Activated CD4-positive, CD25-positive, alpha-beta regulatory T cell treated with anti-CD3 and anti-CD28 coated beads, Interleukin-2, amount 50 U/mL, for 72 hours (primary cell): ENCODE measurements at places on chromosomes 5 and 9.
A peak's percentile ranks its signal among the peaks of the same experiment; 100 is the strongest.

DNA sequence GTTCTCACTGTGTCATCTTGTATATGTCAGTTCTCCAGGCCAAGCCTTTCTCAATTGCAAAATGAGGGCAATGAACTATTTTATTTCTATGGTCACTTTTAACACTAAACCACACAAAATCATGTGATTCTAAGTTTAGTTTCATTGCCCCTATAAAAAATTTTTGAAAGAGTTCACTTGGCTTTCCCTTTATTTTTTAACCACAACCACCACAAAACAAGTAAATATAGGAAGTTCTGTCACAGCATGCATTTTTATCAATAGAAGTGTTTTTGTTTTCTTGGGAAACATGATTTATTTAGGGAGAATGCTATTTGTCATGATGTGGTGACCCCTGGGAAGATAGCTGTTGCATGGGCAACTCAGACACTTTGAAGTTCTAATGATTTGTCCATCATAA is 169.1 kb downstream of the CSNK1G3 start:
- no peak for DNase-seq

DNA sequence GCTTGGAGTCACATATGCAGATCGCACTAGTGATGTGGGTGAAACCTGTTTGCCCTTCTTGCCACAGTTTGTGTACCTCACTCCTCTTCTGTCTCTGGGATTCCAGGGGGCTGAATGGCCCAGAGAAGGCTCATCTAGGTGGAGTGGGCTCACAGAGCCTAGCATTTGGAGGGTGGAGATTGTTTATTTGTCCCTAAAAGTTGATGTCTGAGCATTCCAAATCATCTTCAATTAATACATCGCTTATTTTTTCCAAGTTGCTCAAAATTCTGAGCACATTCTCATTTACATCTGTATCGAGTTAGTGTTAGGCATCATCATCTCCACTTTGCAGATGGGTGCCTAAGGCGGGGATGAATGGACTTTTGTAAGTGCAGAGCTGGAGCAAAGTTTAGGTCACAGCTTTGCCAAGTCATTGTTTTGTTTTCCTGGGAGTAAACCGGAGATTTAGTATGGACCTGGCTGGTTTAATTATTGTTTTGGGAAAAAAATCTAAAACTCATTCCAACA is 2.0 kb downstream of the ABL1 start:
- DNase-seq, result no peak

GRCh38 chr5:79938468-79938867 is 52.6 kb downstream of the MTX3 start:
- DNase-seq, result no peak

DNA sequence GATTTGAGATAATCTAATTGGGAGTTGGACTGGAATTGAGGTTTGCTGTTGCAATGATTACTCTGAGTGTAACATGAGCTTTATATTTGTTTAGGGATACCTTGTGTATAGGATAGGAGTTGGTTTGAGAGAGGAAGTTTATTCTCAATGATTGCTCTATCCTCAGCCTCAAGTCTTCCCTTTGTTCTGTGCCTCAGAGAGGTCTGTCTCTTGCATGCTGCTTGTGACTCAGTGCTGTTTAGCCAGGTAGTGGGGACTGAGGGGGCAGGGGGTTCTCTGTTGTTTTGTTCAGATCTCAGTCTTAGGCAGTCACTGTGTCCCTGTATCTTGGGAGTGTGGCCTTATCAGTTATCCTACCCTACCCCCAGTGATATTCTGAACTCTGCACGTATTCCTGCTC is 192.1 kb downstream of the SPATA31D1 start:
- DNase-seq, result no peak

- no peak for DNase-seq
Measured at GRCh38 chr5:160793530-160793899, 58.5 kb downstream of the ATP10B start.

- DNase-seq, result peak; percentile 44
Measured at GRCh38 chr5:139745800-139746690, 49.6 kb upstream of the PSD2 start.

GRCh38 chr9:12640866-12641636 is 52.1 kb upstream of the TYRP1 start:
- no peak for DNase-seq

- DNase-seq, result no peak
Measured at GRCh38 chr5:107269256-107269655, 401.5 kb downstream of the EFNA5 start.

DNA sequence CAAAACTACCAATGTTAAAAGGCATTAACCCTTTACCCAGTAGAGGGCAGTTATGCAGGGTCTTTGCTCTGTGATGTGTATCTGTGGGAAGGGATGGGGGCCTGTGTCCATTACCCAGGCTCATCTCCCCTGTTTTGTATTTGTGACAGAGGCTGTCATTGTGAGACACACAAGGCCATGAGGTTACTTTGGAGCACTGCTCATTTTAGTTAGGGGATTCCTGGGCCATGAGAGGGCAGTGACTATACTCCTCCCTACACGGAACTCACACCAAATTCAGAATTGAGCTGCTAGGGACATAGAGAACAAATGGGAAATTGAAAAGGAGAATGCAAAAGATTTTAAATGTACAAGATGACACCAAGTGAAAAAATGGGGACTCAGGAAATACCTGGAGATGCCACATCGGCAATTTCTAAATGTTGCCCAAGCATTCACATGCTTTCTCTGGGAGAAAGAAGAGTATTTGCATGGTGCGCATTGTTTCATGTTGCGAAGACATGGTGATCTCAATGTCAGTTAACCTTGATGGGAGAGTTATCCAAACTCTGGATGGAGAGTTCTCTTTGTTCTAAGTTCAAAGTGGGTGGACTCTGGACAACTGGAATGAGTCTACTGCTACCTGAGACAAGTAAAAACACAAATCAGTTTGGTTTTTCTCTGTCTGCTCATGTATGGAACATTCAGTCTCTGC is 32.5 kb downstream of the C9orf152 start:
- DNase-seq, result no peak

GRCh38 chr5:82855893-82856550 is 221.2 kb downstream of the TMEM167A start:
- no peak for DNase-seq

DNA sequence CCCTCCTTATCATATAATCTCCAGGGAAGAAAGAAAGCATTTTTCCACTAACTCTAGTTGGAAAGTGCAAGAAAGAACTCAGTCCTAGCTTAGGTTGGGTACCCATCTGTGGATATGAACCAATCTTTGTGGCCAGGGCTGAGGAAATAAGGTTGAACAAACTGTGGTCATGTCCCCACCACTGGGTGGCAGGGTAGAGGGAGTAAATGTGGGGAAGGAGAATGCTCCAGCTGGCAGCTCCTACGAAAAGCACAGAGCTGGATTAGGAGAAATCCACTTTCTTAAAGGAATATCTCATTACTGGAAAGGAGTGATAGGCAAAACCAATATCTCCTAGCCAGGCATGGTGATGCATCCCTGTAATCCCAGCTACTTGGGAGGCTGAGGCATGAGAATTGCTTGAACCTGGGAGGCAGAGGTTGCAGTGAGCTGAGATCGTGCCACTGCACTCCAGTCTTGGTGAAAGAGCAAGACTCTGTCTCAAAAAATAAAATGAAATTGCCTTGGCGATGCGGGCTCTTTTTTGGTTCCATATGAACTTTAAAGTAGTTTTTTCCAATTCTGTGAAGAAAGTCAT is 175.1 kb downstream of the CCDC192 start:
- no peak for DNase-seq

- DNase-seq, result no peak
Measured at GRCh38 chr5:13865312-13865711, 79.2 kb downstream of the DNAH5 start.

DNA sequence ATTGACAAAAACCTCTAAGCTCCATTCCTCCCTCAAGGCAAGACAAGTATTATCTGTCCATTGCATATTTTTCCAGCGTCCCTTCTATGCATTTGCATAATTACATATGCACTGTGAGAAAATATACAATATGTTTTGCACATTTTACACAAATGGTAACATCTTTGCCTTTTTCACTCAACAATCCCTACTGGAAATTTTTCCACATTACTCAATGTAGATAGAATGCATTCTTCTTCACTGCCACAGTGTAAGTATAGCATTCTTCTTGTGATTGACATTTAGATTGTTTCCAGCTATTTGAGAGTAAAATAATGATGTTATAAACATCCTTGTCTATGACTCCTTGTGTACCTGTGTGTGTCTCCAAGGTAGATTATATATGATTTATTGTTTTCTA is 205.0 kb downstream of the SLIT3 start:
- DNase-seq, result no peak

DNA sequence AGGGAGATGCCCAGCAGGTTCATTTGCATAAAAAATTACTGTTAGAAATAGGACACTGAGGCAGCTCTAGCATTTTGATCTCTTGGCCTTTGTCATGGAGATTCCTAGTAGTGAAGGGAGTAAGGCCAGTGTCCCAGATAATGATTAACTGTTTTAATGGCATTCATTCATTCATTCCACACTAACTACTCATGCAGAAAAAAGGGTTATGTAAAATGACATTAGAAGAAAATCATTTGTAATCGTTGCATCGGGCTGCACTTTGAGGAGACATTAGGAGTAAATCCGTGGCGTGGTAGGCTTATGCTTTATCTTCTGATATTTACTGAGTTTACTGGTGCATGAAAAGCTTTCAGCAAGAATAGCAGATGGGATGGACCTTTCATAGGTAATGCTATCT is 82.6 kb upstream of the GRHPR start:
- no peak for DNase-seq

DNA sequence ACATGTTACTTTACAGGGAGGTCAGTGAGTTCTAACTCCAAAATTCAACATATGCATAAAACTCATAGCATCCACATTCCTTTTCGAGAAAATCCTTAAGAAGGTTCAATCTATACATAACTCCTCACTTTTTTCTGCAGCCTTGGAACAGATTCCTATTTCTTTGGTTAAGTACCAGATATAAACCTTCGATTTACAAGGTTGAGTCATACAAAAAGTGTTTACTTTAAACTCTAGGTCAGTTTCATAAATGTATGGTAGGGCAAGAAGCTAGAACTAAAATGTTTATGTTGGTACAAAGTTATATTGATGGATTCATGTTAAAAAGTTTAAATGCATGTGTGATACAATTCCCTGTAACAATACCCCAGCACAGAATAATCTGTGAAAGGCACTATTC is 19.4 kb downstream of the CDKN2AIPNL start:
- no peak for DNase-seq

GRCh38 chr5:55073211-55073610 is 29.2 kb upstream of the GZMA start:
- DNase-seq, result no peak

GRCh38 chr5:54944364-54944763 is 41.0 kb downstream of the ESM1 start:
- DNase-seq, result no peak
